H1 (cell line): ENCODE measurements at places on chromosomes 7 and 10. TPM values are rescaled to one million over a fixed set of nuclear protein-coding genes. Genes with fewer than 3 reads are reported as not detected.

GRCh38 chr10:104485632-104486031 is 132.0 kb downstream of the CFAP58 start:
- no peak overlapping the region for H3K27ac ChIP-seq
- no peak overlapping the region for H3K4me3 ChIP-seq
- H3K36me3 ChIP-seq, result no peaks in the 10 kb centered on the region
- H3K27me3 ChIP-seq, result no peaks in the 10 kb centered on the region
- H3K4me1 ChIP-seq, result no peaks in the 10 kb centered on the region

GRCh38 chr10:114940735-114941134 is 2.7 kb downstream of the TRUB1 start:
- no peak overlapping the region for H3K27ac ChIP-seq
- H3K36me3 ChIP-seq, result peaks cover 10% of the 10 kb centered on the region
- H3K4me1 ChIP-seq, result no peaks in the 10 kb centered on the region; the same call in 1 of the 2 replicates
- H3K4me3 ChIP-seq, result no peak overlapping the region

DNA sequence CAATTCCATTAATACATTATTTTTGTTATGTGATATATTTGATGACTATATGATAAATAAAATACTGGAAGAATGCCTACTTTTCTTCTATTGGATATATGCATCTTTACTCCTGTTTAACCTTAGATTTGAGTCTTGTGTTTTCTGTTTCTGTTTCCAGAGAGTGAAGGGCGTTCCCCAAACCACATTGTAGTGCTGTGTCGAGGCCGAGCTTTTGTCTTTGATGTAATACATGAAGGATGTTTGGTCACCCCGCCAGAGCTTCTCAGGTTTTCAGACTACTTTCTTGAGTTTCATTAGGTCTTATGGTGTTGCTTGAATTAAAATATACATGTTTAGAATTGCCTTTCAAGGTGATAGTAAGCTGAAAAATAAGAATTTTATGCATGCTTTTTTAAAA is 23.8 kb downstream of the CROT start:
- H3K27ac ChIP-seq, result no peak overlapping the region
- no peak overlapping the region for H3K4me3 ChIP-seq
- H3K27me3 ChIP-seq, result no peaks in the 10 kb centered on the region
- H3K36me3 ChIP-seq, result no peaks in the 10 kb centered on the region

DNA sequence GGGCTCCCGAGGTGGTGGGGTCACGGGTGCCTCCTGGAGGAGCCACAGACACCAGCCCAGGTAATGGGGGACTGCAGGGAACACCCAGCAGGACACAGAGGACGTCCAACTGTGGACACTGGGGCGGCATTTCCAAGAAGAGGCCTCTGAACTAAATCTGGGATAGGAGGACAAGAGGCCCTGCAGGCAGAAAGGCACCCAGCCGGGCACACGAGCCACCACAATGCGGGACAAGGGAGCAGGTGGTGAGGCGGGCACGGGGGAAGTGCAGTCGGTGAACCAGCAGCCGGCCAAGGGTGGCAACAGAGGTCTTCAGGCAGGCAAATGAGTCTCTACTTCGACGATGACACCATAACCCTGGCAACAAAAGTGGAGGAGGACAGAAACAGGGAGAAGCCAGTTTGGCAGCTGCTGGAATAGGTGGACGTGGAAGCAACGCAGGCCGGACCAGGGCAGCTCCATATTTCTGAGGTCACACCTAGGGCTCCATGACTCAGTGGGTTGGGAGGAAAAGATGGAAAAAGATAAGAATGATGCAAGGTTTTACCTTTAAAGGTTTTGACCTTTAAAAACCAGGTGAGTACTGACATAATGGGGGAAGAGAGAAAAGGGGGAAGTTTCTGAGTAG is 26.1 kb upstream of the GALNTL5 start:
- H3K36me3 ChIP-seq, result no peaks in the 10 kb centered on the region
- H3K4me1 ChIP-seq, result no peaks in the 10 kb centered on the region; the same call in 1 of the 2 replicates
- no peak for DNase-seq
- no peak overlapping the region for H3K27ac ChIP-seq
- no peaks in the 10 kb centered on the region; the same call in 1 of the 2 replicates for H3K27me3 ChIP-seq
- H3K4me3 ChIP-seq, result no peak overlapping the region

Gene IDE
- 51.2 and 52.7 TPM in 2 replicates for total RNA-seq

Gene SLC13A1
- total RNA-seq, result not detected in 2 replicates

Gene OPN4
- total RNA-seq, result not detected in 2 replicates

DNA sequence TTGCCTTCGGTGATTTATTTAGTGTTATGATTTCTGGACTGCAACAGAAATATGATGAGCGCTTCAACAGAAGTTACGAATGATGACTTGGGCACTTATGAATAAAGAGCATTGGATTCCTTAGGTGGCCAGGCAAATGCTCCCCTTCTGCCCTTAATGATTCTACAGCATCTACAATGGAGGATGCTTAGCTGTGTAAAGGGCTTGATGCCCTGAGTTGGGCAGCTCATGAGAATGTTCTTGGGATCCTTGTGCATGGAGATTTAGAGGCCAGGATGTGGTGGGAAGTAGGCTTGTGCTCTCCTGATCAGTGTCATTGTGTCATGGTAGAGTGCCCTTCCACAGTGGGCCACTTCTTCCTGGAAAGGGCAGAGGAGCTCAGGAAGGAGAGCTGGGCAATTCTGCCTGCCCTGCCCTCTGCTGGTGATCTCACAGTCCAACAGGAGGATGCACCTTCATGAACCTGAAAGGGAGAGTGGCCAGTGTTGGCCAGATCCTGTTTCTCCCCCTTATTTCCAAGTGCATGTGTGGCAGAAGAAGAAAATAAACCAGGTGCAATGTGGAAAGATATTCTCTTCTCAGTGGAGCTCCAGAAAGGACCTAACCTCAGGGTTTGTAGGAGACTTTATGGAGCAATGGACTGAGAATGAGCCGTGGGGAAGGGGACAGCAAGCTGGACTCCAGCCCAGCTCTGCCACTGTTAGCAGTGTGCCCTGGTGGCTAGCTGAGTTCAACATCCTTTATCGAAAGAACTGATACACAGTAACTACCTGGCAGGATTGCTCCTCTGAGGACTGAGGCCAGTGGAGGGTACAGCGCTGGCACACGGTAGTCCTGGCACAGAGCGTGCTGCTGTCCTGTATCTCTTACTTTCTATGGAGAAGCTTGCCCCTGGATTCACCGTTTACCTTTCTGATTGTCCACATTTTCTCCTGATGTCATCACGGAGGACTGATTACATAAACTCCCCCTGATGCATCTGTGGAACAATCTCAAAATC is 182.9 kb downstream of the BMPER start:
- peak; percentile 39 for DNase-seq
- no peaks in the 10 kb centered on the region for H3K36me3 ChIP-seq
- no peaks in the 10 kb centered on the region for H3K4me1 ChIP-seq
- no peak overlapping the region for H3K4me3 ChIP-seq
- H3K27ac ChIP-seq, result no peak overlapping the region

DNA sequence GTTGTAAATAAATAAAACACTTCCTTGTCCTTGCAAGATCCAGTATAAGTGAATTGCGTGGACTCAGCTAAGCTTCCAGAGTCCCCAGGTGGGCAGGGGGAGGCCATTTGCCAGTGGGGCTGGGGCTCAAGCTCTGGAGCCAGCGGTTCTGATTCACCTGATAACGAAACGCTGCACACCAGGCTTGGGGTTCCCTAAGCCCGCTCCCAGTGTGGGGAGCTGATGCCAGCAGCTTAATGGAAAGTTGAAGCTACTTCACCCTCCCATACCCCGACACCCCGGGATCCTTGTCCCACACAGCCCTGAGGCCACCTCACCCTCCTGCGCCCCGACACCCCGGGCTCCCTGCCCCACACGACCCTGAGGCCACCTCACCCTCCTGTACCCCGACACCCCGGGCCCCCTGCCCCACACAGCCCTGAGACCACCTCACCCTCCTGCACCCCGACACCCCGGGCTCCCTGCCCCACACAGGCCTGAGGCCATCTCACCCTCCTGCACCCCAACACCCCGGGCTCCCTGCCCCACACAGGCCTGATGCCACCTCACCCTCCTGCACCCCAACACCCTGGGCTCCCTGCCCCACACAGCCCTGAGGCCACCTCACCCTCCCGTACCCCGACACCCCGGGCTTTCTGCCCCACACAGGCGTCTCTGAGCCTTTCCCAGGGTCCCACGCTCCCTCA is 30.8 kb downstream of the FKBP6 start:
- no peaks in the 10 kb centered on the region for H3K36me3 ChIP-seq
- no peak for DNase-seq
- no peak overlapping the region for H3K4me3 ChIP-seq
- H3K4me1 ChIP-seq, result no peaks in the 10 kb centered on the region
- H3K27ac ChIP-seq, result no peak overlapping the region

Gene ASAH2
- 2.0 and 3.1 TPM in 2 replicates for total RNA-seq

DNA sequence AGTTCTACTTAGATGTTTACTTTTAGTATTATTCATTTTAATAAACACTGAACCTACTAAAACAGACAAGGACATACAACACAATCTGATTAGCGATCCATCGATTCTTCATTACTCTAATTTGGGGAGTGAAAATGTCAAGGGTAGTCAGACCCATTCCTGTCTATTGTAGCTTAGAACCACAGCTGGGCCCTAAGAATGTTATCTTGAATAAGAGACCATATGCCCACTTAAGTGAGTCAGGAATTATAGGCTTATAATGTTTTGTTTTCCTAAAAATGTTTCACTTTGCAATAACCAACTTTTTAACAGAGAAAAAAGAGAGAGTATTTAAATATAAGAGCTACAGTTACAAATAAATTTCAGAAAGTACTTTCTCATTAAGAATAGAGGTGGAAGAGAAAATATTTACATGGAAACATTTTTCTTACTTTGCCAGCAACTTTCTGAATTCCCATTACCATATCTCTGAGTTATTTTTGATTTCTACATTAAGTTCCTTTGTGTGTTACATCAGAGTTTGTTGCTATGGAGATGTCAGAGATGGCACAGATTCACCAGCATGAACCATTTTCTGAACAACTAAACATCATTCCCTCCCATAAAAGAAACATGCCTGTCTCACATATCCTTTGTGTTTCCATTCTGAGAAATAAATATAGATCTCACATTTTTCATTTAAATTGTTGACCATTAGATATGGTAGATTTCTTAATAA is 75.4 kb upstream of the SLC13A1 start:
- H3K4me3 ChIP-seq, result no peak overlapping the region
- no peaks in the 10 kb centered on the region for H3K4me1 ChIP-seq
- DNase-seq, result no peak

GRCh38 chr7:45595809-45596664 is 21.9 kb downstream of the ADCY1 start:
- H3K36me3 ChIP-seq, result no peaks in the 10 kb centered on the region
- H3K27me3 ChIP-seq, result no peaks in the 10 kb centered on the region
- DNase-seq, result peak; percentile 37
- H3K4me1 ChIP-seq, result no peaks in the 10 kb centered on the region; the same call in 1 of the 2 replicates

Gene ACTL6B
- 1.7 and 2.1 TPM in 2 replicates for total RNA-seq

DNA sequence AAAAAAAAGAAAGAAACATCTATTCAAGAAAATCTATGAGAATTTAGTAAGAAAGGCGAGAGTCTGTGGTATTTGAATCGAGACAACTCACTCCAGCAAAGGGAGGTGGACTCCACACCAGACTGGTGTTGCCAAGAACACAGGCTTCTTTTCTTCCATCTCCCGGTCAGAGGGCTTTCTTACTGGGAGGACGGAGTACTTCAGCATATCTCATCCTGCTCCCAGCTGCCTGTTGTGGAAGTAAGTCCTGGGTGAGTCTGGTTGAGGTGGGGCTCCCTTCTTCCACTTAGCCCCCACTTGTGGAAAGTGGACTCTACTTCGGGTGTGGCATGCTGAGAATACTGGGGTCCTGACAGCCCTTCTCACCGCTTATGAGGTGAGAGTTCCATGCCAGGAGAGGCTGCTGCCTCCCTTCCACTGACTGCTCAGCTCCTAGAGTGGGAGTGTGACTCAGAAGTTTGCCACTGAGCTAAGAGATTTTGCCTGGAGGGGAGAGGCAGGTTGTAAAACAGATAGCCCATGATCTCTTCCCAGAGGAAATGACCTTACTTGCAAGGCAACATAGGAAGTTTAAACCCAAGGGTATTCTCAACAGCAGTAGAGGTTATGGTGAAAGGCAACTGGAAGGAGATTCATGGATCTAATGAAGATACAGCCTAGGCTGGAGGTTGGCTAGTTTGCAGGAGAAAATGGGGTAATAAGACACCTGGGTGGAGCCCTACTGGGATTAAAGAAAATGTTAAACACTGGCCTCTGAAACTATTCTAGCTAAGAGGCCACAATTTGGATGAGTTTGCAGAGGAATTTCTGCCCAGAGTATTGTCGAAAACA is 3.5 kb upstream of the NACAD start:
- H3K27ac ChIP-seq, result no peak overlapping the region
- no peak overlapping the region for H3K4me3 ChIP-seq
- H3K4me1 ChIP-seq, result peaks cover 2% of the 10 kb centered on the region; the same call in 1 of the 2 replicates
- H3K27me3 ChIP-seq, result peaks cover 12% of the 10 kb centered on the region; the same call in 1 of the 2 replicates
- no peaks in the 10 kb centered on the region for H3K36me3 ChIP-seq

Gene SLIT1
- 0.88 and 1.2 TPM in 2 replicates for total RNA-seq

Gene ANKIB1
- total RNA-seq, result 43.0 and 43.8 TPM in 2 replicates

DNA sequence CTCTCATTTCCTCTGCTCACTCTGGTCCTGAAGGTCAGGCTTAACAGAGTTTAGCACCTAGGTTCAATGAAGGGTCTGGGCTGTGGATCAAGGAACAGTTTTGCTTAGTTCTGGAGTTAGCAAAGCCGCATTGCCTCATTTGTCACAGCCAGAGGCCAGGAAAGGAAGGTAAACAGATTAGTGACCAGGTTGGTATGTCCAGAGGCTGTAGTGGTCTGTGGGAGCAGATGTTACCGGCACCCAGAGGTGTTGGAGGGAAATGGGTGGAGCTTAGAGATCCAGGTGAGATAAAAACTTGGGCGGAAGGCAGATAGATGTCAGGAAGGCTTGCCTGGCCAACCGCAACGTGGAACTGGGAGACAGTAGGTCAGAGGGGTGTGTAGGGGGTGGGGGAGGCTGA is 36.6 kb upstream of the ZMIZ2 start:
- H3K27ac ChIP-seq, result no peak overlapping the region
- no peaks in the 10 kb centered on the region for H3K4me1 ChIP-seq
- no peak for DNase-seq
- H3K36me3 ChIP-seq, result peaks cover 2% of the 10 kb centered on the region; the same call in 1 of the 2 replicates
- no peak overlapping the region for H3K4me3 ChIP-seq

DNA sequence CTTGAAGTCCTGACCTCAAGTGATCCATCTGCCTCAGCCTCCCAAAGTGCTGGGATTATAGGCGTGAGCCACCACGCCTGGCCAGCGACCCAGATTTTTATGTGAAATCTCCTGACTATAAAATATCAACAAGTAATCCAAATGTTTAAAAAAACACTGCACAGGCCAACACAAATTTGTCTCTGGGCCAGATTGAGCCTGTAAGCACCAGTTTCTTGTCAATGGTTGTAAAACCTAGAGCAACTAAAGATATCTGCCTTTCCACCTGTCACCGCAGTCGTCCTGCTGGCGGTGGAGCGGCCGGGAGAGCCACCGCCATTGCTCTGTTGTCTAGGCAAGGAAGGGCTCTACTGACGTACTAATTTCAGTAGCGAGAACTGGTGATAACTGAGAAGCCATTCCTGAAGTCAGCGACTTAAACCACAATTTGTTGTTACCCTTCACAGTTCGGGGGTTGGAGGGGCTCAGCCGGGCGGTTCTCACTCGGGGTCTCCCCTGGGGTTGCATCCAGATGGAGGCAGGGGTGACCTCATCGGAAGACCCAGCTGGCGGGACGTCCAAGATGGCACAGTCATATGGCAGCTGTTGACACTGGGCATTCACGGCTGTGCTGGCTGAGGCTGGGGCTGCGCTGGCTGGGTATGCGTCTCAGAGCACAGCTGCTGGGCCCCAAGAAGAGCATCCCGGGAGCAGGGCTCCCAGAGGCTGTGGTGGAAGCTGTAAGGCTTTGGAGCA is 55.2 kb upstream of the PDGFA start:
- H3K27me3 ChIP-seq, result no peaks in the 10 kb centered on the region
- no peaks in the 10 kb centered on the region for H3K36me3 ChIP-seq
- peaks cover 16% of the 10 kb centered on the region for H3K4me1 ChIP-seq

Gene TMEM26
- total RNA-seq, result 1.9 and 2.8 TPM in 2 replicates

GRCh38 chr7:55469271-55469681 is 103.0 kb downstream of the VOPP1 start:
- H3K4me1 ChIP-seq, result no peaks in the 10 kb centered on the region
- DNase-seq, result no peak
- H3K36me3 ChIP-seq, result no peaks in the 10 kb centered on the region; the same call in 1 of the 2 replicates
- no peak overlapping the region for H3K4me3 ChIP-seq
- H3K27ac ChIP-seq, result no peak overlapping the region
- H3K27me3 ChIP-seq, result no peaks in the 10 kb centered on the region
